Stimulated activated CD8-positive, alpha-beta memory T cell treated with anti-CD3 and anti-CD28 coated beads, Interleukin-7, amount 100 ng/mL, for 4 hours (primary cell): ENCODE measurements at places on chromosomes 2 and 18.

DNA sequence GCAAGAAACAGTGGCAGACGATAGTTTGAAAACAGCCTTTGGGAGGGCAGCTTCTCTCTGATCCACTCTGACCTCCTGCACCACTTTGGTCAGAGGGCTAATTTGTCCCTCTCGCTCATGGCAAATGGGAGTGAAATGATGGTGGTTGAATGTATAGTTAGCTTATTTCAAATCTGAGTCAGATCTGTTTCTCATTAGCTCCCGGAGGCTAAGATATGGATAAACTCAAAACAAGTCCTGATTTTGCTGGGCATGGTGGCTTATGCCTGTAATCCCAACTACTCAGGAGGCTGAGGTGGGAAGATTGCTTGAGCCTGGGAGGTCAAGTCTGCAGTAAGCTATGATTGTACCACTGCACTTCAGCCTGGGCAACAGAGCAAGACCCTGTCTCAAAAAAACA, 145.0 kb downstream of the ALK start:
- DNase-seq = no peak

- no peak for DNase-seq
Measured at GRCh38 chr2:164719996-164720941, 99.0 kb upstream of the GRB14 start.

- DNase-seq = no peak
Measured at GRCh38 chr2:136645236-136645828, 120.0 kb upstream of the THSD7B start.

GRCh38 chr2:10333247-10333613, 30.5 kb downstream of the HPCAL1 start:
- no peak for DNase-seq

DNA sequence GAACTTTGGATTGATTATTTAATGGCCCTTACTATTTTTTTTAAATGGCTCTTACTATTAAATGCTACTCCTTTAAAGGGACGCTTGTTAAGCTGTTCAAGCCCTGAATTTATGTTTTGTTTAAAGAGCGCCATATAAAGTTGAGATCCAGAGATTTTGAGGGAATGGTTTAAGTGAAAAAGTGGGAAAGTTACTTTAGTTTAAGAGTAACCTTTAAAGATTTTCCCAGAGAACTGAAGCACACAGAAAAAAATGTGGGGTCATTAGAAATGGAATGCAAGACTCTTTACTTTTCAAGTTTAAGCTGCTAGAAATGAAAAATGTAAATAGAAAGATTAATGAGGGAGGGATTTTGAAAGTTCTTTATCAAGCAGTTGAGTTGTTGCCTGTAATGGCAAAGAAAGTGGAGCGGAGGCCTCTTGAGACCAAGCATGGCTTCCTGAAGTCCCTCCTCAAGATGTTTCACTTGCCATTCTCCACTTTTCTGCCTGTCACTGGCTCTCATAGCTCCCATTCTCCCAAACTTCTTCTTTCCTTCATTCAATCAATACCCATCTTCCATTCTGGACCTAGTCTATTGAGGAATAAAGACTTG, 93.2 kb downstream of the KCNS3 start:
- no peak for DNase-seq

- DNase-seq = no peak
Measured at GRCh38 chr2:45771261-45771660, 119.8 kb downstream of the PRKCE start.

DNA sequence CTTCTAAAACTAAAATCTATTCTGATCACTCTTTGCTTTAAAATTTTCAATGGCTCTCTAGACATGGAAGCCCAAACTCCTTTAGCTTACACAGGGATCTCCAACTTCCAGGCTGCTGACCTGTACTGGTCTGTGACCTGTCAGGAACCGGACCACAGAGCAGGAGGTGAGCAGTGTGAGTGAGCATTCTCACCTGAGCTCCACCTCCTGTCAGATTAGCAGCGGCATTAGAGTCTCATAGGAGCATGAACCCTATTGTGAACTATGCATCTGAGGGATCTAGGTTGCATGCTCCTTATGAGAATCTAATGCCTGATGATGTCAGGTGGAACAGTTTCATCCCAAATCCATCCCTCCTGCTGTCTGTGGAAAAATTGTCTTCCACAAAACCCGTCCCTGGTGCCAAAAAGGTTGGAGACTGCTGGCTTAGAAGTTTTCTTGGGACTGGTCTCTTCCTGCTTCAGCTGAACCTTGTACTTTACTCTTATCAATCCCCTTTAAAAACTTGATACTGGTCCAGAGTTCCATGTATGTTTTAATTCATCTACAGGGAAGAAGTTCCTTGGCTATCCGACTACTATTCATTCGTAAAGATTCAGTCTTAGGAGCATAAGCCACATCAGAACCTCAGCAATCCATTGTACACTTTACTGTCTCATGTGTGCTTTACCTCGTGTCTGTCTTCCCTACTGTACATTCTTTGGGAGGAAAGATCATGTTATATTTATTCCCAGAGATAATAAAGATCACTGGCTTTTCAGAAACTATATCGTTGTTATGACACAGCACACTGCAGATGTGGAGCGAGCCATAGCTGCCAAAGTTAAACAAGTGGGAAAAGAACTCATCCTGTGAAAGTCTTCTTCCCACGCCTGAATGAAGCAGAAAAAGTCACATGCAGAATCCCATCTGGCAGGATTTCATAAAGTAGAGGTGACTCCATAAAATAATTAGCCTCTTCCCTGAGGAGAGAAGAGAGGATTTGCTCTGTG, 183.8 kb downstream of the LRATD1 start:
- DNase-seq = no peak

- DNase-seq = no peak
Measured at GRCh38 chr2:189933911-189934399, 128.6 kb downstream of the MSTN start.

- no peak for DNase-seq
Measured at GRCh38 chr2:65615602-65616001, 183.2 kb upstream of the SPRED2 start.

DNA sequence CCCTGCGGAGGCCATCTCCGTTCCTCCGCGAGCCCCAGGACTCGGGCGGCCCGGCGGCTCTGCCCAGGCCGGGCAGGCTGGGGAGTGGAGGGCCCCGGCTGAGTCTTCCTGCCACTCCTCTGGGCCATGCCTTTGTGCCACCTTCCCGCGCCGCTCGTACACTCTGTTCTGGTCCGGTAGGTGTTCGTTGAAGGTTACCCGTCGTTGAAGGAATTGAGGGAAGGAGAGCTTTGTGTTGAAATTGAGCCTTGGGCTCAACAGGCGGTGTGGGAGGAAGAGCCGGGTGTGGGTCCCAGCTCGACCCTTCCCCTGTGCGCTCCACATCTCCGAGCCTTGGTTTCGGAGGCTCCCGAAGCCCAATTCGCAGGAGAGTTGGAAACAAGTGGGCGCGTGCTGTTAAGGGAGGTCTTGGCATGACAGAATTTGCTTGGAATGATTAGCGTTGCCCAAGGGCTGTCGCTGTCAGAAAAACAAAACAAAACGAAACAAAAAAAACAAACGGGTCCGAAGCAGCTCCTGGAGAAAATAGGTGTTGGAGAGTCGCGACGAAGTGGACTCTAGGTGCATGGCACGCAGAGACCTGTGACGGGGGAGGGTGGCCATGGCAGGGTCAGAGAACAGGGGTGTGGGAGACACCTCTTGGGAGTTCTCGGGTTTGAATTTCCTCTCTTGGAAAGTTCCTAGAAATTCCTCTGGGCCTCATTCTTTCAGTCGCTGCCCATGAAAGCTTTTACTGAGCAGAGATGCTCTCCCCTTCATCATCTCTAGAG, 1.2 kb upstream of the MZT2A start:
- DNase-seq = no peak

- DNase-seq = no peak
Measured at GRCh38 chr2:222907790-222908441, 47.1 kb downstream of the ACSL3 start.

- no peak for DNase-seq
Measured at GRCh38 chr18:9594823-9595596, 19.3 kb downstream of the PPP4R1 start.

- DNase-seq = no peak
Measured at GRCh38 chr2:172908275-172908674, 167.4 kb upstream of the MAP3K20 start.

GRCh38 chr2:230268606-230269243, 43.2 kb downstream of the SP140 start:
- DNase-seq = no peak

DNA sequence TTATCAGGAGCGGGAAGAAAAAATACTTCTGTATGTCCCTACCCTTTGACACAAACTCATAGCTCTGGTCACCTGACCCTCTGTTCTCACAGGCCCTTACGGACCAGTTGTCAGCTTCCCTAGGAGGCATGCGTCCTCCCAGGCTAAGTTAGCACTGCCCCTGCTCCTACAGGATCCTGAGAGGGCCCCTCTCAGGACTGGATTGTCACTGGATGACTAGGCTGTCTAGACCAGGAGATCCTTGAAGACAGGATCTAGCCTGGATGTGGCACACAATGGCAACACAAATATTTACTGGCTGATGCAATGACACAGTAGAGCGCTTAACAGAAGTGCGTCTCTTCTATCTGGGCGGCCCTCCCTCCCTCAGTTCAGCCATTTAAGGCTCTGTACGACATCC, 7.7 kb downstream of the FAM228A start:
- DNase-seq = no peak

DNA sequence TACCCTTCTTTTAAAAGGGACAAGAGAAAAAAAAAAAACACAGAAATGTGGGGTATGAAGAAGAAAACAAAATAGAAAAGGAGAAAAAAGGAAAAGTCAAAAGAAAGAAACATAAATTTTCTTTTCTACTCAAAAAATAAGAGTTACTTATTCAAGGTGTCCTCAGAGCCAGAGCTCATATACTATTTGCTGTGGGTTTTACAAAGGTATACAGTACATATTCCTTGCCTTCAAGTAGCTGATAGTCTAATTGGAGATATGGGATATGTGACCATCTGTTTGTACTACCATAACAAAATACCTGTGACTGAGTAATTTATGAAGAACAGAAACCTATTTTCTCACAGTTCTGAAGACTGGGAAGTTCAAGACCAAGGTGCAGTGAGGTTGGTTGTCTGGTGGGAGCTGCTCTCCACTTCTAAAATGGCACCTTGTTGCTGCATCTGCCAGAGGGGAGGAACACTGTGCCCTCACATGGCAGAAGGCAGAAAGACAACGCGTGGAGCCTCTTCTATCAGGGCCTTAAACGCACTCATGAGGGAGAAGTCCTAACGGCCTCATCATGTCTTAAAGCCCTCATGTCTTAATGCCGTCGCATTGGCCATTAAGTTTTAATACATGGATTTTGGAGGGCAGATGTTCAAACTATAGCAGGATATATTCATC, 33.9 kb downstream of the NBAS start:
- DNase-seq = no peak

GRCh38 chr2:206028101-206028500, 57.9 kb downstream of the INO80D start:
- no peak for DNase-seq

DNA sequence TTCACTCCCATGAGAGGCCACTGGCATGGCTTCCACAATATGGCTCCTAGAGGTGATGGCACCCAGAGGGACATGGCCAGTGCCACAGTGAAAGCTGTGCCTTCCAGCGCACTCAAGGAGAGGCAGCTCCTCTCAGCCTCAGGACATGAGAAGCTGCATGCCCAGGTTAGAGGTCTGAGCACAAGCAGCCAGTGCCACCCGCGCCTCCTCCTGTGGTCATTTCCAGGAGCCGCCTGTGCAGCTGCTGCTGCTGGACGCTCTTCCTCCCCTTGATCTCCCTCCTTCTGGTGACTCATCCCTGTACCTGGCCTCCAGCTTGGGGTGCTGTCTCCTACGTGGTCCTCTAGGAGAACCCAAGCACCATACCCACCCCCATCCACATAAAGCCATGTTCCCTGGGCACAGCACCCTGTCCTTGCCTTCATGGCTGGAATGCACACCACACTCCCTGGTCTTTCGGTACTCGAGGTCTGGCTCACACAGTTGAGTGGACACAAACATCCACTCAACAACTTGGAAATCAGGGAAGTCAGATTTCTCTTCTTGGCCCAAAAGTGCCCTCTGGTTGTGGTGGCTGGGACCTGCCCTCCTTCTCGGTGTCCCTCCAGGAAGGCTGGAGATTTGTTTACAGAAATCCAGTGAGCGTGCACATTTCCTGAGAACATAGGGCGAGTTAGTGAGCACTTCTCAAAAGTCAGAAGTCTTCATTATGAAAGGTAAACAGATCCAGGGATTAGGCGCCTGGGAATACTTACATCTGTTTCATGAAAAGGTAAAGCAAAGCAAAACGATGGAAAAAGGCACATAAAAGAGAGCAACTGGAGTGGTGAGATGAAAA, 96.7 kb downstream of the EIPR1 start:
- no peak for DNase-seq

DNA sequence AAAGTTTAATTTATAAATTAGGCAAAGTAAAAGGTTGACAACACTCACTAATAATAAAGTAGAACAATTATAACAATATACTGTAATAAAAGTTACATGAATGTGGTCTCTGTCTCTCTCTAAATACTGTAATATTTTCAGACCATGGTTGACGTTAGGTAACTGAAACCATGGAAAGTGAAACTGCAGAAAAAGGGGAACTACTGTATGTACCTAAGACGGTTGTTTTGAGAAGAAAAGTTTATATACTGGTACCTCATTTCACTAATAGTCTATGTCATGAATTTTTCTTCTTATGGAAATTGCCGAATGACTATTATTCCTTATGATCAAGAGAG, 166.7 kb upstream of the ZNF521 start:
- no peak for DNase-seq

DNA sequence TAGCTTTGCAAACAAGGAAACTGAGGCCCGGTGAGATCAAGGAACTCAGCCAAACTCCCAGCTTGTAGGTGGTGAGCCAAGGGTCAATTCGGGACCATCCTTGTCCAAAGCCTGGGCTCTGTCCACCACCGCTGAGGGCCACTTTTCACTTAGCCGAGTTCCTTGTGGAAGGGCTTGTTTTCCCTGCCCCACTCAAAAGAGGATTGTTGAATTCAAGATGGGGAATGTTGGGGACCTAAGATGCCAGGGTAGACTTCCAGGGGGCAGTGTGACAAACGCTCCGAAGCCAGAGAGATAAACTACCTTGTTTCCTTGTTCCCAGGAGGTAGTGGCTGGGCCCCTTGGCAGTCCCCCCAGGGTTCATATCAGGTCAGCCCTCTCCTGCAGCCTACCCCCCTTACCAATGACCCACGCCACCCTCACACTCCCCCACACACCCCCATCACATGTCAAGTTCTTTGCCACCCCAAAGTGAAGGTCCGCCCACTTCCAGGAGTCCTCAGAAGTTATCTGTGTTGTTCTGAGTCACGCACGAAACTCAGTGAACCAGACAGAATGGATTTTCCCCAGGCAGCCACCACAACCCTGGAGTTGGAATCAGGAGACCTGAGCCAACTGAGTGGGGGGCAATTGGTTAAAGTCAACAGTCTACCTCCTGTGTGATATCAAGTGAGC, 10.3 kb upstream of the ATOH8 start:
- no peak for DNase-seq

- DNase-seq = no peak
Measured at GRCh38 chr2:233093166-233093448, 33.0 kb downstream of the INPP5D start.

- no peak for DNase-seq
Measured at GRCh38 chr2:23417310-23417709, 32.3 kb downstream of the KLHL29 start.

- no peak for DNase-seq
Measured at GRCh38 chr2:144548532-144549191, 28.7 kb upstream of the ZEB2 start.

GRCh38 chr2:160783474-160783873, 289.9 kb upstream of the RBMS1 start:
- no peak for DNase-seq
